Left renal cortex interstitium (tissue), 4 donors: ENCODE measurements at places on chromosomes 7 and 10.

- DNase-seq: no peak
Measured at GRCh38 chr7:75795831-75796285, 17.7 kb downstream of the CCL24 start.

- DNase-seq: no peak
Measured at GRCh38 chr10:122127943-122128342, 139.0 kb downstream of the TACC2 start.

- no peak for DNase-seq
Measured at GRCh38 chr10:131779661-131780394, 121.0 kb upstream of the PPP2R2D start.

GRCh38 chr10:48285710-48286109, 11.2 kb upstream of the FRMPD2 start:
- no peak for DNase-seq

GRCh38 chr7:4297165-4297917, 384.8 kb upstream of the FOXK1 start:
- DNase-seq: no peak
